ENCODE measurements at places on chromosomes 4 and X.

GRCh38 chrX:36116222-36116621 is 196.7 kb downstream of the CFAP47 start:
- no peak for DNase-seq

GRCh38 chrX:100802843-100803242 is 17.3 kb upstream of the CSTF2 start:
- DNase-seq = no peak

DNA sequence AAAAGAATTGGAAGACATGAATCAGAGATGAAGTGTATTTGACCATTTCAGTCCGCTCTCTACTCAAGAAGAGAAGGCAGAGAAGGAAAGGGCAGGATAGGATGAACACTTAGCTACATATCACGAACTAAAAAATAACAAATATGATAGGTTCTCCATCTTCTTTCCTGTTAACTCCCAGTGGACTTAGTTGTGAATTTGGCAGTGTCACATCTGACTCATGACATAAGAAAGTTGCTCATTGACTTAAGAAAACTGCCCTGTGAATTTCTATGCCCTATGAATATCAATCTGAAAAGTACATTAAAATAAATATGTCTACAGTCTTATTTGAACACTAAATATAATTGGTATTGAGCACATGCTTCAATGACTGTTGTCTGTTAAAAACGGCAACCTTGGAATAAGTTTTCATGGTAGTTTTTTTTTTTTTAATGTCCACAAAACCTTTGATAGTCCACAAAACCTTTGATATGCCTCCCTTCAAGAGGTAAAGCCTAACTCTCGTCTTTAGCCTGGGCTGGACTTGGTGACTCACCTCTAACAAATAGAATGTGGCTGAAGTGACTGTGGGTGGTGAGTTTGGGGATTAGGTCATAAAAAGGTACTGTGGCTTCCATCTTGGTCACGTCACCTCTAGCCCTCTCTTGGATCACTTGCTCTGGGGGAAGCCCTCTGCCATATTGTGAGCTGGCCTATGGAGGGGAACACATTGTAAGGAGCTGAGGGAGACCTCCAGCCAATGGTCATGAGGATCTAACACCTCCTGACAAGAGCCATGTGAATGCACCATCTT is 184.7 kb upstream of the S100G start:
- DNase-seq = no peak

GRCh38 chrX:153370293-153371055 is 30.7 kb downstream of the PNMA6E start:
- DNase-seq = no peak

GRCh38 chrX:100685284-100685996 is 41.4 kb downstream of the SRPX2 start:
- DNase-seq = peak; percentile 31

GRCh38 chr4:126004941-126005340 is 690.2 kb downstream of the FAT4 start:
- DNase-seq = peak; percentile 23

DNA sequence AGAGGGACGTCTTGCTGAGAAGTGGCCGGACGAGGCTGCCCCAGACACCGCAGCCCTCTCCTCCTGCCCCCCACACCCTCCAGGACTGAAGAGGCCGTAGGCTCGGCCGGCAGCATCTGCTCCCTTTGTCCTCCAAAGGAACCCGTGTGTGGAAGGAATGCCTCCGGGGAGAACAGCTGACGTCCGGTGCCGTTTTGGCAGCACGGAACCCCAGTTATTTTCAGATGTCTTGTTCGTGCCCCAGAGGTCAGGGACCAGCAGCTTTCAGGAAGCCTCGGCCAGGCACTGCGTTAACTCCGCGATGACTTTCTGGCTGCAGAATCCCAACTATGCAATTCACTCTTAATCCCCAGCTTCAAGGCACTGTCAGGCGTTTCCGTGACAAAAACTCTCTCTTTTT is 10.9 kb upstream of the PPP2R3B start:
- DNase-seq = no peak

- DNase-seq = no peak
Observed at GRCh38 chr4:73613130-73613529, 7.1 kb downstream of the RASSF6 start.

DNA sequence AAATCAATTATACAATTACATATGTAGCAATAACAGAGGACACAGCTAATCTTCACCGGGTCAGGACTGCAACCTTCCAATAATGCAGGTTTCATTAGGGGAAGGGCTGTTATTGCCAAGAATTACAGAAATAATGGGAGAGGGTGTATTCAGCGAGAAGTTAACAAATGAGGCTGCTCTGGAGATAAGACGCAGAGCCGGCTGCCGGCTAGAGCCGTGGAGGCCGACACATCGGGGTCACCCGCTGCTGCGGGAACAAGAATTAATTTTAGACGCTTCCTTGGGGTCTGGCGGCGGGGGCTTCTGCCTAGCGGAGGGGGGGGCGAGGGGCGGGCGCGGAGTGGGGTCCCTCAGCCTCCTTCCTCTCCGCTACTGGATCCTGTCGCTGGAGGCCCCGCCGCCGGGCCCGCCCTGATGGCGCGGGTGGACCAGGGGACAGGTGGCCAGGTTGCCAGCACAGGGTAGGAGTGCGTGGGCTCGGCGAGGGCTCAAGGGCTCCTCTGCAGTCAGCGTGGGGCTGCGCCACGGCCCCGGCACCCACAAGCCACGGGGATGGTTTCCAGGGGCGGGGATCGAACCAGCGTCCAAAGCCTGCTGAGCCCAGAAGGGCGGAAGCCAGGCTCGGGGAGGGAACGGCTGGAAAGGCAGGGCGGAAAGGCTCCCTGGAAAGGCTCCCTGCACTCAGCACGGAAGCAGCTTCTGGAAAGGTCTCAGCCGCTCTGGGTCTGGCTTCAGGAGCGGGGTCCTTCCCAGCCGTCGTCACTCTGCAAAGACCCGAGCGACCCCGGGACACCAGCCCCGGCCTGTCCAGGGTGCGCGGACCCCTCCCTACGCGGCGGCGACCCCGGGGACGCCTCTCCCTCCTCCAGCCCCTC is 113.8 kb upstream of the NKX1-1 start:
- no peak for DNase-seq

GRCh38 chrX:666762-667720 is 36.5 kb downstream of the SHOX start:
- DNase-seq = no peak

- no peak for DNase-seq
Observed at GRCh38 chrX:15350329-15350996, 15.1 kb upstream of the PIGA start.

DNA sequence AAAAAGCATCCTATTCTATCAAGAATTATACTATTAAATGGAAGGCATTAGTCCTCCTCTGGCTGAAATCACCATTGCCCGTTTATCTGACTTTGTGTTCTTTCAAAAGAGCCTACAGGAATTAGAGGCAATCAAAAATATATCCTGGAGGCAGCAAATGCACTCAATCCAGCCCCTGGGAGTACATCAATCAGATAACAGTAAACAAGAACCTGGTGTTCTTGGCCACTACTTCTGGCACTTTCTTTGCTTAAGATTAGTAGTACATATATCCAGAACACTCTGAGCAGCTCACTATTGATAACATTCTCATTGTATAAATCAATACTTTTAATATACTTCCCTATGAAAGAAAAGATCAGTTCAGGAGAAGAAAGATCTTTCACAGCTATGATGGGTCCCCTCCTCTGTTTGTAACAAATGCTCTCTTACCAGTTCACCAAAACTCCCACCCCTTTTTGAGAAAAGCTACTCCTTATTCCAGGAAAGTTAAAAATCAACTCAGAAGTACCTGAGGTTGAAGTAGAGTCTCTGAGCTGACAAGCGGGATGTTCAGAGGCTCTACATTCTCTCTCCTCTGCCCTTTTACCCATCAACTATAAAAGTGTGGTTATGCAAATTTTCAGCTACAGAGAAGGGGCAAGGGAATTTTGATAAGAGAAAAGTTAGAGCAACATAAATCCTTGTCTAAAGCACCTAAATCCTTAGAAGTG is 176.0 kb downstream of the COX18 start:
- no peak for DNase-seq

- no peak for DNase-seq
Observed at GRCh38 chrX:128599632-128600031, 547.4 kb upstream of the ACTRT1 start.

DNA sequence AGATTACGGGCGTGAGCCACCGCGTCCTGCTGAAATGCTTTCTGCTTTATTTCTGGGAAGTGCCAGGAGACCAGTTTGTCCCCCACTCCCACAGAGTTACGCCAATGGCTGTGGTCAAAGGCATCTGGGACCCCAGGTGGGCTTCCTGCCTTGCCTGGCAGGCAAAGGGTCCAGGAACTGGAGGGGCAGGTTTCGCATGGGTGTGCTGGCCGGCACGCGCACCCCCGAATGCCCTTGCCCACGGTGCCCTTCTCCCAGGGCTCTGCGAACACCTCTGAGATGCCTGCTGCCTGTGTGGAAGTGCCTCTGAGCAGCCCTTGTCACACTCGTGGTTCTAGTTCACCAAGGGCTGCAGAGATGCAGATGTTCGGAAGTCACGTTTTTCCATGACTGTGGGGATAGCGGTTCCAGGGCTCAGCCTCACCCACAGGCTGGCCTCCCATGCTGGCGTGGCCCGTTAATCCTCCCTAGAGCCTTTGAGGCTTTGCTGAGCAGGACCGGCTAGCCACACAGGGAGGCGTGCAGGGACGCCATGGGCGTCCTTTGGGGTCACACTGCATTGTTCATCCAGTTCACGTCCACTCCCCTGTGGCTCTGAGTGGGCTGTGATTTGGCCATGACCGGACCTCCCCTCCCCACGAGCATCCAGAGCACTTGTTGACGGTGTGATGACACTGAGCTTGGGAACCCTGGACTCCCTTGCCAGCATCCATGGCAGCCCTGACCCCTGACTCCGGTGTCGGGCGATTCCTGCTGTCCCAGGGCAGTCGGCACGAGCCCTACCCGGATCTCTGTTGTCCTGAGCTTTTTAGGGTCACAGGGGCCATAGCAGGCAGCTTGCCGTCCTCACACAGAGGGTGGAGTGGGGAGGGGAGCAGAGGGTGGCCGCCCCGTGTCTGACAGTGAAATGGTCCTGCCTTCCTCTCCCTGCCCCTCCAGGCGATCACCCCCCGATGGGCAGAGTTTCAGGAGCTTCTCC is 12.7 kb upstream of the ADD1 start:
- DNase-seq = no peak

DNA sequence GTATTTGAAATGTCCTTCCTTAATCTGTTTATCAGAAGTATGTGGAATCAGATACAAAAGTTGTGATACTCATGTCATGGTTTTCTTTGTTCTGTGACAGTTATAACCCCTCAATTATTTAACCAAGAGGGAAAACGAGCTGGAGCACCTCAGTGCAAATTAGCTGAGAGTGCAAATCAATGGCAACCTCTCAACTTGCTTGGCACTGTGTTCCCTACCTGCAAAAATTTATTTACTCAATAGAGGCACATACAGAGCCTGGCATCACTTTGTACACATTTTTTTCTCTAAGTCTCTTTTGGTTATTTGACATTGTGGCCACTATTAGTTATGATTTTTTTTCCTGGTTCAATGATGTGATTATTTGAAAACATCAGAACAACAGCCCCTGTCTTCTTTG is 186.2 kb downstream of the STIM2 start:
- DNase-seq = no peak

DNA sequence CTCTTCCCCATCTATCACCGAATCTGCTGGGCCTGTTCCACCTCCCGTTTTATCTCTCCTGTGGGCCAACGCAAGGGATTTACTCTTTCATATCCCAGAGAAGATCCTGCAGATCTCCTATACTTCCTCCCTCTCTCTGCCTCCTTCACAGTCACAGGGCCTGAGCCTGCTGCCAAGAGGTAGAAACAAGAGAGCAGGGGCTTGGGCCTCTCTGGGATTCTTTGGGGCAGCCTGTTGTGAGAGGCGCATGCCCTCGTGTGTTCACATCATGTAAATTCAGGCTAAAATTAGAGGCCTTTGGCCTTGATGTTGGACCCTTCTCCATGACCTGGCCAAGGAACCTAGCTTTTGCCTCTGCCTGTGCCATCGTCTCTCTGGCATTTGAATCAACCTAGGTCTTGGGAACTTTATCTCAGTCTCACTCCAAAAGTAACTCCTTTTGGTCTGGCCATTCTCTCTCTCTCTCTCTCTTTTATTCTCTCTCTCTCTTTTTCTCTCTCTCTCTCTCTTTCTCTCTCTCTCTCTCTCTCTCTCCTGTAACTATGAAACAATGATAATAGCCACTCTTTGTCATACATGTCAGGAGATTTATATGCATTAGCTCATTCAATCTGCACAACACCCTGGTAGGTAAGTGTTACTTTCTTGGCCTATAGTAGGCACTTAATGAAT is 20.0 kb upstream of the EFNB1 start:
- DNase-seq = no peak
